T-helper 9 cell (primary cell): ENCODE measurements at places on chromosomes 16 and 17.
A peak's percentile ranks its signal among the peaks of the same experiment; 100 is the strongest.

DNA sequence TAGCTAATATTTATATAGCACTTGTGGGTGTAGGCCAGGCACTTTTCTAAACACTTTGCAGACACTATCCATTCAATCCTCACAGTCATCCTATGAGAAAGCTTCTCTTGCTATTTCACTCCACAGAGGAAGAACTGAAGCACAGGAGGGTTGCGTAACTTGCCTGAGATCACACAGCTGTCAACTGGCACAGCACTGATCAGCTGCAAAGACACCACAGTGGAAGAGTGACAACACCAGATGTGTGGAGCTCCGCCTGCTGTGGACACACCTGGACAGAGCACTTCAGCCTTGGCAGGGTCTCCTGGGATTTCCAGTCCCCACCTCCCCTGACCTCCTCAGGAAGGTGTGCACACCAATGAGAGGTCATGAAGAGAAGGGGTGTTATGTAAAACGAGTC is 13.3 kb upstream of the CNEP1R1 start:
- no peak for DNase-seq

- DNase-seq: no peak
These were observed 765 bp downstream of the KRT19 start for GRCh38 chr17:41527063-41528023.

GRCh38 chr17:7887038-7887481 is 1.5 kb upstream of the CHD3 start:
- DNase-seq: no peak

DNA sequence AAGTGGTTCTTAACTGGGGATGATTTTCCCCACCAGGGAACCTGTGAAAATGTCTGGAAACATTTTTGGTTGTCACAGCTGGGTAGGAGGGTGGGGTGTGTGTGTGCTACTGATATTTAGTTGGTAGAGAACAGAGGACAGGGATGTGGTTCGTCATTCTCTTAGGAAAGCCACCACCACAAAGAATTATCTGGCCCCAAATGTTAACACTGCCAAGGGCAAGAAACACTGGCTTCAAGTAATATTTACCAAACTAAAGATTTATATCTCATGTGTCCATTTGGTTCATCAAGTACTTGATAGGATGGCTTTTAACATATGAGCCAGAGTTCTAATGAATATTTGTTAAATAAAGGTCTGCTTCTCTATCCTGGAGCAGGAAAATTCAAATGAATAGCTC is 19.5 kb downstream of the MPHOSPH6 start:
- no peak for DNase-seq

DNA sequence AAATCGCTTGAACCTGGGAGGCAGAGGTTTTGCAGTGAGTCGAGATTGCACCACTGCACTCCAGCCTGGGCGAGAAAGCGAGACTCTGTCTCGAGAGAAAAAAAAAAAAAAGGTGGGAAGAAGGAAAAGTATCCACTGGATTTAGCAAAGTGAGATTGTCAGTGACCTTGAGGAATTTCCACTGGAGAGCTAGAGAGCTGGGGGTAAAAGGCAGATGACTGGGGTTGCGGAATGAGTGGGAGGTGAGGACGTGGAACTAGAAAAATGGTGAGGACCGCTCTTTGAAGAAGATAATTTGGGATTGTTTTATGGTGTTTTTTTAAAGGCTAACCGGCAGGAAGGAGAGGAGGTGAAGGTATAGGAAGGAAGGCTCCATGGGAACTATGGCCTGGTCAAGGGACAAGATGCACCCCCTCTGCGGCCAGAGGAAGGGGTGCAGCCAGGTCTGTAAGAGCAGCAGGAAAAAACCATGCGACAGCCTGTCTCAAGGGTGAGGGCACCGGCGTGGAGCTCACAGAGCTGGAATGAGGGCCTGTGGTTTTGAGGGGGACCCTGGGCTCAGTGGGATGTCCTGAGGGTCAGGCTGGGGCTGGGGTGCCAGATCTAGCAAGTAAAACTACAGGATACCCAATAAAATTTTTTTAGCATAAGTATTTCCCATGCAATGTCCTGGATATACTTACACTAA is 694 bp upstream of the MLST8 start:
- no peak for DNase-seq

- DNase-seq: no peak
These were observed 9.7 kb upstream of the PIK3R5 start for GRCh38 chr17:8975091-8975725.

GRCh38 chr17:47995241-47995935 is 24.5 kb downstream of the CDK5RAP3 start:
- no peak for DNase-seq

- DNase-seq: peak; percentile 32
These were observed 339.0 kb downstream of the MAF start for GRCh38 chr16:79261481-79261940.

DNA sequence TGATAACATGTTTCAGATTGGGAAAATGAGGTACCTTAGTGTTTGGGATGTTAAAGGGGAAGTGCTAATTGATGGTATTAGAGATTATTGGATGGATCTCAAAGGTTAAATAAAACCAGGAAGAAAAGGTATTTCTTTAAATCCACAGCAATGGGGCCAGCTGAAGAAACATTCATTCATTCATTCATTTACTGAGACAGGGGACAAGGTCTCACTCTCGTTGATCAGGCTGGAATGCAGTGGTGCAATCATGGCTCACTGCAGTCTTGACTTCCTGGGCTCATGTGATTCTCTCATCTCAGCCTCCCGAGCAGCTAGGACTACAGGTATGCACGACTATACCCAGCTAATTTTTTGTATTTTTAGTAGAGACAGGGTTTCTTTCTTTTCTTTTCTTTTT is 19.8 kb downstream of the EARS2 start:
- no peak for DNase-seq

DNA sequence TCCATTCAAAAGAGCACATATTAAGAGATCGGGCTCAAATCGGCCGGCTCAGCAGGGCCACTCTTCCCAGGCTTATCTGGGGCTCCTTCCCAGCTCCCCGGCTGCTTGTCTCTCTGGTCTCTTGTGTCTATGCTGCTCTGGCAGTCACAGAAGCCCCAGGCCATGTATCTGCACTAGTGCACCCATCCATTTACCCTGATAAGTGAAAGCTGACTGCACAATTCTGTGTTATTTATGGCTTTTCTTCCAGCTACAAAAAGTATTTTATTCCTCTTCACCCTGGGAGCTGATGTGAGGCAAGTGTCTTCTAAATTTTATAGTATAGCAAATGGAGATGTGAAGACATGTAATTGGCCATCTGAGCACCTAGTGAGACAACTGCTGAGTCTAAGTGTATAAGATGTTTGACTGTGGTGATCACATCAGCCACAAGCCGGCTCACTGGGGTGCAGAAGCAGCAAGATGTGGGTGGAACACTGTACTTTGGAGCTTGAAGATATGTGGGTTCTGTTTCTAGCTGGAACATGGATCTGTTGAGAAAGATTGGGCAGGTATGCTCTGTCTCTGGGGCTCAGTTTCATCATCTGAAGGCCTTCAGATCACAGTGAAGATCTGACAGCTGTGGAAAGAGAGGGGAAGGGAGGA is 78.1 kb upstream of the MPHOSPH6 start:
- no peak for DNase-seq

GRCh38 chr17:979212-979538 is 401 bp downstream of the NXN start:
- no peak for DNase-seq

- DNase-seq: no peak
These were observed 100.8 kb downstream of the IRF8 start for GRCh38 chr16:85999778-86000177.

GRCh38 chr17:39601758-39602532 is 5.8 kb downstream of the NEUROD2 start:
- no peak for DNase-seq

DNA sequence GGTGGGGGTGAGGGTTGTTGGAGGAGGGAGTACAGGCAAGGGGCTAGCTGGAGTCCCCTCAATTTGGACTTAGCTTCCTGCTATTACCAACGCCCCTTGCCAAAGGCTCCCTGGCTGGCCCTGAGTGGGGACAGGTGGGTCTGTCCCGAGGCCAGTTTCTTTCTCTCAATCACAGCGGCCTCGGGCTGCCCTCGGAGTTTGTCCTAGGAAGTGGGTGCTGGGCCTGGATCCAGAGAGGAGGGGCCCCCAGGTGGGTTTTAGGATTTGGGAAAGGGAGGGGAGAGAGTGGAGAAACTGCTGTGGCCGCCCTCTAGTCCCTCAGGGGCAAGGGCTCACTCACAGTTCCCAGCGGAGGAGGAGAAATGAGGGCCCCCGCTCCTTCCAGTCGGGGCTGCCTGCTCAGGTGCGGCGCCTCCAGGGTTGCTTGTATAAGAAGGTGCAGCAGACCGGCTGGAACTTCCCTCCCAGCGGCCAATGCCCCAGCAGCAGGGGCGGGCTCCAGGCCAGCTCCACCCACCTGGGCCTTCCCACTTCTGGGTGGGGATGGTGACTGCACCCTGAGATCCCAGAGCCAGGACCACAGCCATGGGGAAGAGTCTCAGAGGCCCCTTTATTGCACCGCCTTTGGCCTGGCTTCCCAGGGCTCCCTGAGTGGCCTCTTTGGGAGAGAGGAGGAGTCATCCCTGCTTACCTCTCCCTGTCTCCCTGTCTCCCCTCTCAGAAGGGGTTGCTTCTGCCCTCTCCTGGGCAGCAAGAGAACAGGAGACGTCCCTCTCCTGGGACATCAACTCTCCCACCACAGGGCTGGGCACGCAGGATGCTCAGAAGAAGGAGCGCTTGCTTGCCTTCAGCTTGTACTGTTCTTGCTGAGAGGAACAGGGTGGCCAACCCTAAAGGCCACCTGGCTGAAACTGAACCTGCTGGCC is 112.0 kb upstream of the SMURF2 start:
- no peak for DNase-seq

- peak; percentile 47 for DNase-seq
These were observed 651 bp upstream of the EIF1 start for GRCh38 chr17:41687828-41688640.

GRCh38 chr17:69959283-69959682 is 115.7 kb upstream of the KCNJ16 start:
- DNase-seq: no peak

- peak; percentile 9 for DNase-seq
These were observed 607 bp upstream of the NCOR1 start for GRCh38 chr17:16215965-16216316.

DNA sequence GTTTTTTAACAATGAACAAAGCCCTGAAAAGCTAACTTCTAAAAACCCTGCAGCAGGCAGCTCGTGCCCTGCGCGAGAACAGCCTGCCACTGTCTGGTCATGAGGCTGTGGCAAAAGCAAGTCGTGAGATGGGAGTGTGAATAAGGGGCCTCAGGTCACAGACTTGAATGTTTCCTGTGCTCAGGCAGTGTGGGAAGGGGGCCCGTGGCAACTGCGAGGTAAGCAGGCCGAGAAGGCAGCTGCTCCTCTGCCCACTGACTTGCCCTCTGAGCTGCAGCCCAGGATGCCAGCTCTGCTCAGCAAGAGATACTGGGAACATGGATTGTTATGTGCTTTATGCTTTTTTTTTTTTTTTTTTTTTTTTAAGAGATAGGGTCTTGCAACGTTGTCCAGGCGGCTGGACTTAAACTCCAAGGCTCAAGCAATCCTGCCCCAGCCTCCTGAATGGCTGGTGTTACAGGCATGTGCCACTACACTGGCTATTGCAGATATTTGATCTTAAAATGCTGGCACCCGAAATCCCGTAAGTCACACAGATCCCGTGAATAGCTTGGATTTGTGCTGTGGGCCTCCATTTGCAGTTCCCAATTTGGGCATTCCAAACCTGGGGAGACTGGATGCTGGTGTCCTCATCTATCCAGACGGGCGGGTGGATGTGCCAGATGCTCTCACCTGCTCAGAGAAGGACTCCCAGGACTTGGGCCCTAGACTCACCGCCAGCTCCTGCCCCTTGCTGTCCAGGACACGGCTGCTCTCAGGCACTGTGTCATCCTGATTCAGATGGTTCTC is 44.0 kb downstream of the UBN1 start:
- no peak for DNase-seq

DNA sequence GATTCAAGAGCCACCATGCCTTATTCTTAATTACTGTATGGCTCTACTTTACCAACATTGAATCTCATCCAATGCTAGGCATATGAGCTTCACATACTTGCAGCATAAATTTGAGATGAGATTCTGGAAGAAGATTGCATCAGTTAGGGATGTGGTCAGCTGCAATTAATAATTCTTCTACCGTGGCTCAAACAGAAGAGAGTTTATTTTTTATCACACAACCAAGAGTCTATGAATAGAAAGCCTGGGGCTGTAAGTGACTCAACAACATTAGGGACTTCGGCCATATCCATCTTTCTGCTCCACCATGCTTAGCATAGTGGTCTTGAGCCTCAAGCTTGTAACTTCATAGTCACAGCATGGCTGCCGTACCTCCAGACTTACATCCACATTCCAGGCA is 179.4 kb upstream of the IRX6 start:
- no peak for DNase-seq

DNA sequence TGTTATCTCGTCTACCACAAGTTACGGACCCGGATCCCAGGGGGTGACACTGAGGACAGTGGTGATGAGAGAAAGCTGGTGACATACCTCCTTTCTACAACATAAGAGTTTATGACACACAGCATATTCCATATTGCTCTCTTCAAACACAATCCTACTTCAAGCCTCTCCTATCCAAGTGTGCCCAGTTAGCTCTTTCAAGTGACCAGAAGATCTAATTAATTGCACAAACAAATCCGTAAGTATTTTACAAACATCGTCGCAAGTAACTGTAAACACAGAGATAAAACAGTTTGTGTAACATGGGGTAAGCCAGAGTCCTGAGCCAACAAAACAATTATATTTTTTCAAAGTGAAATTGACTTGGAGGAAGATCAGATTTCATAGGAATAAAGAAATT is 235.0 kb downstream of the CHD9NB start:
- DNase-seq: no peak

DNA sequence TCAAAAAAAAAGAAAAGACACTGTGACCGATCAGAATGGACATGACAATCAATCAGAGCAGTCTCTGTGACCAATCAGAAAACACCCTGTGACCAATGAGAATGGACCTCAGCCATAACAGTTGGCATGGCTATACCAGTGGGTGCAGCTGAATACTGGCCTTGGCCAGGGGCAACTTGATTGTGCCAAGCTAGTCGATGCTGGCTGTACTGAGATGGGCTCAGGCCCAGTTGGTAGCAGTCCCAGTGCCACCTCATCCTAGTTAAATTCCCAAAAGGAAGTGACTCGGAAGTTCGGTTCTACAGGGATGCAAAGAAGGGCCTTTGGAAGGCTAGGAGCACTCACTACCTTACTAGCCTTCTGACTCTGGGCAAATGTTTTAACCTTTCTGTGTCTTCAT is 37.2 kb upstream of the BCO1 start:
- no peak for DNase-seq

GRCh38 chr16:72837846-72838585 is 209.9 kb downstream of the ZFHX3 start:
- DNase-seq: no peak
